AG08395 (cell line): ENCODE measurements at places on chromosomes 11 and 22.
A peak's percentile ranks its signal among the peaks of the same experiment; 100 is the strongest.

- no peak for DNase-seq
These were observed 1475.5 kb upstream of the TENM4 start for GRCh38 chr11:80916173-80916798.

GRCh38 chr22:42151924-42152635 lies 21.5 kb upstream of the CYP2D6 start:
- no peak for DNase-seq

- DNase-seq: no peak
These were observed 60.3 kb downstream of the MAML2 start for GRCh38 chr11:96282625-96283220.

- peak; percentile 86 for DNase-seq
These were observed 18.1 kb downstream of the MAML2 start for GRCh38 chr11:96324912-96325311.

DNA sequence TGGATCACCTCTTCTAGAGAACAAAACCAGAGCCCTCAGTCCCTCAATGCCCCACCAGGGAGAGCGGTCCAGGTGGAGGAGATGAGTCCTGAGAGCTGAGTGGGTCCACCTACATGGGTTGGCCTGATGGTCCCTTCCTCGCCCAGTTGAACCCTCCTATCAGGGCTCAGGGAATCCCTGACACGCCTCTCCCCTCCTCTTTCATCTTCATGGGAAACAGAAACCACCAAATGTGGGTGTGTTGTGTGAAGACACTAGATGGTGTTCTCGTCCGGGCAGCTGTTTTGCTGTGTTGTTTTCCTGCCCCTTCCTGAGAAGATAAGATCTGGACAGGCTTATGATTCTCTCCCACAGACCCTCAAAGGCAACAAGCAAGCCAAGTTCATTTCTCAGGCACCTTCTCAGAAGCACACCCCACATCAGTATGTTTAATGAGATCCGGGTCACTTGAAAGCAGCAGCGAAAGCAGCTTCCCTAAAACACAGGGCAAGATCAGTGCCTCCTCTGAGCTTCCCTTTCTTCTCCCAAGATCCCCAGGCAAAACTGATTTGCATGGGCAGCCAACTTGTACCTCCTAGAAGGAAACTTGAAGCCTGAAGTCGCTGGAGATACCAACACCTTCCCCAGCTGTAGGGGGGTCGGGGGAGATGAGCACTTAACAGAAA lies 35.3 kb upstream of the POU2AF1 start:
- no peak for DNase-seq

GRCh38 chr11:2930704-2931419 lies 1.6 kb upstream of the PHLDA2 start:
- peak; percentile 33 for DNase-seq

DNA sequence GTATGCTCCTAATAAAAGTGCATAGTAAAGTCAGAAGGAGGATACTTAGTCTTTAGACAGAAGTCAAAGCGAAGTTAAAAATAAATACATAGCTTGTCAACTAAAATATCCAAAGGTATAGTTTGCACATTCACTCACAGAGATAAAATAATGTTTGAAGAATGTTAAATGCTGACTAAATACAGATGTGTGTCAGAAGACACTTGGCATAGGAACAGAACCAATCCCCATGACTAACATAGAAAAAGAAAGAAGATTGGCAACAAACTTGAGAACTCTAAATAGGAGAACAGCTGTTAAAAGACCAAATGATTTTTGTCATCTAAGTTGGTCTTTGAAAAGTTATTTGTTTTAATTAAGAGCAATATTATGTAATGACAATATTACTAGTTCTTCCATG lies 1172.1 kb upstream of the RAG2 start:
- DNase-seq: no peak

- no peak for DNase-seq
These were observed 65.8 kb upstream of the TOP3B start for GRCh38 chr22:22048318-22048942.

DNA sequence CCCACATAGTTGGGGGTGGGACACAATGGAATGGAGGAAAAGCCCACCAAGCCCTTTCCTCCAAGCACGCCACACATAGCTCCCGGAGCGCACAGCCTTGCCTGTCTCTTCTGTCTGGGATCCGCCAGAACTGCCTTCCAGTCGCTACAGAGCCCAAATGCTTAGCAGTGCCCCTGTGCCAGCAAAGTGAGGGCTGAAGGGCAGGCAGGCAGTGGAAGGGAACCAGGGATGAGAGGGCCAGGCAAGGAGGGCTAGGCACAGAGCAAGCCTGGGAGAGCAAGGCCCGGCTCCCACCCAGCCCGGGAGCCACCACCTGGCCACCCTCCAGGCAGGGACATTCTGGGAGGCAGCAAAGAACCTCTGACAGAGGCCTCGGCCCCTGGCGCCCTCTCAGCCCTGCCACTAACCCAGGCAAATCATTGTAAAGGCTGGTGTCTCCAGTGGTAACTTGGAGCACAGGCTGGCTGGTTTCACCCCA lies 32.5 kb downstream of the PPP2R1B start:
- DNase-seq: no peak

GRCh38 chr11:2750101-2750681 lies 50.4 kb upstream of the KCNQ1OT1 start:
- DNase-seq: no peak

DNA sequence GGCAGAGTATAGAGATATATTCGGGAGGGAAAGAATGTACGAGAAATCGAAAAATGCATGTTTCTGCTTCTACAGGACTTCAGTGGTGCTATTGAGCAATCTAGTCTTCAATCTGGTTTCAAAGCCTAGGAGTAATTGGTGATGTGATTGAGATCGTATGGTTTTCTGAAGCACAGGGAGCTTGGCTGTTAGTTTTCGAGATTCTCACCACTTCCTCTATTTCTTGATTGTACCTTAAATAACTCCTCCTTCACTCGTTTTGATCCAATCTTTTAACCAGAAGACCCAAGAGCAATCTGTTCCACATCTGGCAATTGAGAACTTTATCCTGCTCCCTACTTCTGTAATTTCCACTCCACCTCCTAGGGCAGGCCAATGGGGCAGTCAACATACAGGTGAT lies 518 bp downstream of the CCDC179 start:
- DNase-seq: no peak

GRCh38 chr11:83438438-83438837 lies 152.3 kb upstream of the CCDC90B start:
- DNase-seq: no peak

- no peak for DNase-seq
These were observed 10.0 kb upstream of the TMEM191C start for GRCh38 chr22:21457023-21457787.

GRCh38 chr11:95575517-95575916 lies 214.1 kb downstream of the FAM76B start:
- peak; percentile 22 for DNase-seq

GRCh38 chr11:128482512-128483191 lies 104.7 kb downstream of the ETS1 start:
- DNase-seq: peak; percentile 64

GRCh38 chr11:100832829-100833228 lies 145.7 kb downstream of the ARHGAP42 start:
- no peak for DNase-seq

DNA sequence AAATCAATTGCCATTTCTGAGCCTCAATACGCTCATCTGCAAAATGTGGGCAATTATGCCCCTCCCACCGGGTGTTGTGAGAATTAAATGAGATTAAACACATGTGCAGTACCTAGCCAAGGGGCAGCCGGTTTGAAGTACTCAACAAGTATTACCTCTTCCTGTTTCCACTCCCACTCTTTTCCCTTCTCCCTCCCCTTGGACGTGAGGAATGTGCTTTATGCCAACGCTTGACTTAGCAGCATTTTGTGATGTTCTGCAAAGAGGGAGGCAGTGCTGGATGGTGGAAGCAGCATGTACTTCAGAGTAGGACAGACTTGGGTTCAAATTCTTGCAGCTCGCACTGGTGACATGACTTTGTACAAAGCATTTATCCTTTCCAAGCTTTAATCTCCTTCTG lies 306.0 kb downstream of the BUD13 start:
- DNase-seq: no peak

- no peak for DNase-seq
These were observed 41.9 kb downstream of the CERK start for GRCh38 chr22:46696229-46696518.

DNA sequence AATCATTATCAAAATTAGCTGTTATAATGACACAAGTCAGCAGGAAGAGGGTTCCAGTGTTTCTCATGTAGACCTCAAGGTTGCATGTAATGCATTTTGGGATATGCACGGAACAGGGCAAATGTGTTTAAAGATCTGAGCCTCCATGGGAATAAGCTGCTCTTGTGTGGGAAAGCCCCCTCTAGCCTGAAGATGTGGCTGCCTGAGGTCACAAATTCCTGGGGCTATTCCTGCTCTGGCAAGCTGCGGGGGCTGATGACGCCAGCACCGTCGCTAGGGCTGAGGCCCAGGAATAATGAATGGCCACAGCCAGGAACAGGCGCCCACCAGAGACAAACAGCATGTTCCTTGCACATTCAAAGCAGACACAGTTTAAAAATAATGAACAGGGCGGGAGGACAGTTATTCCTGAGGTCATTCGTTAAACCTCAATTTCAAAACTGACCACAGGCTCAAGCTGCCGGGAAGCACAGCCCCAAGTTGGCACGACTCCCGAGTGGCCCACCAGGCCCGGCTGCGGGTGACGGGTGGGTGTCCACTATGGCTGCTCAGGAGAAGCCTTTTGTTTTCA lies 11.7 kb downstream of the OSBPL5 start:
- peak; percentile 74 for DNase-seq

GRCh38 chr11:47983464-47984397 lies 3.4 kb downstream of the PTPRJ start:
- DNase-seq: peak; percentile 39

DNA sequence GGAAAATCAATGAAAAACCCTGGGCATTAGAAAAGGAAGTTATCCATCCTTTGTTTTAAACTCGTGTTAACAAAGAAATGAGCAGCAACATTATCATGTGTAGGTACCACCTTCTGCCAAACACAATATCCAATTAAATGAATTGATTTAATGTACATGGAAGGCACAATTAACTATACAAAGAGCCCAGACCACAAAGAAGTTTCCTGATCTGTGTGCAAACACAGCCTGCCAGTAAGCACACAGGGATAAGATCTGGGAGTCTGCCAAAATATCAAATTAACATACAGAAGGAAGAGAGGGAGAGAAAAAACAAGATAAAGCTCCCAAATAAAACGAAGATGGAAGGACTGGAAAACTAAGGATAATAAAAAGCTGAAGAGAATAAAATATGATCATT lies 54.1 kb upstream of the SLC25A1 start:
- no peak for DNase-seq

- no peak for DNase-seq
These were observed 368.1 kb downstream of the TMEM135 start for GRCh38 chr11:87405843-87406242.

DNA sequence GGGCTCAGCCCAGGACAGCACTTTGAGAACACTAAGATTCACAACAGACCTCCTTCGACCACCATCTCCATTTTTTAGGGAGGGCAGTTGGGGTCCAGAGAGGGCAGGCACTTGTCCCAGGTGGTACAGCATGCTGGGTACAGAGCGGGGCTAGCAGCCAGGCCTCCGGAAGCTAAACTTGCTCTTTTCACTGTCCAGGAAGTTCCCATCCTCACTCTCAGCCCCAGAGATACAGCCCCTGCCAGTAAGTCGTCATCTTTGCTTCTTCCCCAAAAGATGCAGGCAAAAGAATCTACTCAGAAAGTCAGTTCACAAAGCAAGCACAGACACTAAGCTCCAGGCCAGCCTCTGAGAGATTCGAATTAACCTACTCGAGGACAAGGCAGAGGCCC lies 6.7 kb upstream of the RAB3IL1 start:
- no peak for DNase-seq

DNA sequence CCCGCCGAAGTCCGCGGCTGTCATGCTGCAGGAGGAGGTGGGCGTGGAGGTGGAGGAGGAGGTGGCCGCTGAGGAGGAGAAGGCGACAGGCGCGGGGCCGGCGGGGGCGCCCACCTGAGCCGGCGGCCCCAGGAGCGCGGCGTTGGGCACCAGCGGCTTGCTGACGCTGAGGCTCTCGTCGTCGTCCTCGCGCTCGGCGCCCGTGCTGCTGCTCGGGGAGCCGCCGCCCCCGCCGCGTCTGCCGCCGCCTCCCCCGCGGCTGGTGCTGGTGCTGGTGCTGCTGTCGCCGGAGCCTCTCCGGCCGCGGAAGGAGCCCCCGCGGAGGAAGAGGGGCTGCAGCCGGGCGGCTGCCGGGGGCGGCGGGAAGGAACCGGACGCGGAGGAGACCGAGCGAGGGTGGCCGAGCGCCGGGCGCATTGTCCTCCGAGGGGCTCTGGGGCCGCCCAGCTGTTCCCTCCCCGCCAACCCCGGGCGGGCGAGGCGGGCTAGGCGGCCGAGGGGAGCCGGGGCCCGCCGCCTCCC lies 388 bp downstream of the TMEM121B start:
- DNase-seq: no peak

DNA sequence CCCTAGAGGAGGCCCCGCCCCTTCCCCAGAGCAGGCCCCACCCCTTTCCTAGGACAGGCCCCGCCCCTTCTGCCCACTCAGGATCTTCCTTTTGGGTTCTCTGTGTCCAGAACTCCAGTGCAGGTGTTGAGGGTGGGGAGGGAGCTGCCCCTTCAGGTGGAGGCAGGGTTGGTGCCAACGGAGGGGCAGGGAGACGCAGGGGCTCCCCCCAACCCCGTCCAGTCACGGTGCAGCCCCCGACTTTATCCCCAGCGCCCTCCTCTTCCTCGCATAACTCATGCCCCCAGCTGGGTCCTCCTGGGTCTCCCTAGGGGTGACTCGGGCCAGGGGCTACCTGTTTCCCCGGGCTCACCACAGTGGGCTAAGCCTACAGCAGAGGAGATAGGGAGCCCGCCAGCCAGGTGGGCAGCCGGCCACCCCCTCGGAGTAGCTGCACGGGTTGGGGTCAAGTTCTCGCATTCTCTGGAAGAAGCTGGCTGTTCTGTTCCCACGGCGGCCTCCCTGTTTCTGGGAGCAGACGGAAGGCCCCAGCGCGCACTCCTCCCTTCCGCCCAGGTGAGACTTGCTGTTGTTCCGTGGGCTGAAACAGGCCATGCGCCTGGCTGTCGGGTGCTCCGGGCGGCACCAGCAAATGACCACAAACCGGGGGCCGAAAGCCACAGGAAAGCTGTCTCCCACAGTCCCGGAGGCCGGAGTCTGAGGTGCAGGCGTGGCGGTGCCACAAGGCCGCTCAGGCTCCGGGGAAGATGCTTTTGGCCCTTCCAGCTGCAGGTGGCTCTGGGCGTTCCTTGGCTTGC lies 38.9 kb downstream of the MUC2 start:
- DNase-seq: no peak

- DNase-seq: no peak
These were observed 2.2 kb downstream of the APOA1 start for GRCh38 chr11:116835042-116835772.

GRCh38 chr11:92111287-92111686 lies 113.3 kb upstream of the FAT3 start:
- no peak for DNase-seq

DNA sequence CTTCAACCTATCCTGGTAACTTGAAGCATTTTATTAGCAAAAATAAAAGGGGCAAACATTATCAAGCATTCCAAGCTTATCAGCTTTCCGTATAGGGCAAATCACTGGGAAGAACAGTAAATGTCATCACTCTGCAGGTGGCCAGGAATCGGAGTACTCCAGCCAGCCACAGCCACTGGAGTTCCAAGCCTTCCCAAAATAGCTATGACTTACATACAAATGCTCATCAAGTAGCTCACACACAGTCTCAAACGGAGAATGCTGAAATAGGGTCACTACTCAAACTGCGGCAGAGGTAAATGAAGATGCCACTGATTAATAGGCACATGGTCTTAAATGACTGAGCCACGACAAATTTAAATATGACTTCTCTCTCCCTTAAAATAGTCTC lies 2.1 kb downstream of the USP28 start:
- DNase-seq: no peak
